ENCODE measurements at places on chromosomes 4 and X.

- no peak for DNase-seq
These were observed 73.5 kb upstream of the CAMK2D start for GRCh38 chr4:113835005-113835404.

DNA sequence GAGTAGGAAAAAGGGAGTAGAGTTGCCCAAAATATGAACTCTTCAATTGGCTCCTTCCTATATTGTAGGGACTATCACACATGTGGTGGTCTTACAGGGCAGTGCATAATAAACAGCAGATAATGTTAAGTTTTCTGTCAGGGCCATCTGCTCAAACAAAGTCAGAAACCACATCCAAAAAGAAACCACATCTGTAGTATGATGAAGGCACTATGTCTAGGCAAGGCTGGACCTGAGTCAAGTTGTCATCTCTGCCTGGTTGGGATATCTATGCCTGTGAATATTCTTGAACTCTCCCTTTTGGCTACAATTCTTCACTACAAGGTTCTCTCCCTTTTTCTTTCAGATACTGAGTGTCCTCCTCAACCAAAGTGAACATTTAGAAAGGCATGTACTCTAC, 109.4 kb upstream of the C1GALT1C1 start:
- DNase-seq = no peak

DNA sequence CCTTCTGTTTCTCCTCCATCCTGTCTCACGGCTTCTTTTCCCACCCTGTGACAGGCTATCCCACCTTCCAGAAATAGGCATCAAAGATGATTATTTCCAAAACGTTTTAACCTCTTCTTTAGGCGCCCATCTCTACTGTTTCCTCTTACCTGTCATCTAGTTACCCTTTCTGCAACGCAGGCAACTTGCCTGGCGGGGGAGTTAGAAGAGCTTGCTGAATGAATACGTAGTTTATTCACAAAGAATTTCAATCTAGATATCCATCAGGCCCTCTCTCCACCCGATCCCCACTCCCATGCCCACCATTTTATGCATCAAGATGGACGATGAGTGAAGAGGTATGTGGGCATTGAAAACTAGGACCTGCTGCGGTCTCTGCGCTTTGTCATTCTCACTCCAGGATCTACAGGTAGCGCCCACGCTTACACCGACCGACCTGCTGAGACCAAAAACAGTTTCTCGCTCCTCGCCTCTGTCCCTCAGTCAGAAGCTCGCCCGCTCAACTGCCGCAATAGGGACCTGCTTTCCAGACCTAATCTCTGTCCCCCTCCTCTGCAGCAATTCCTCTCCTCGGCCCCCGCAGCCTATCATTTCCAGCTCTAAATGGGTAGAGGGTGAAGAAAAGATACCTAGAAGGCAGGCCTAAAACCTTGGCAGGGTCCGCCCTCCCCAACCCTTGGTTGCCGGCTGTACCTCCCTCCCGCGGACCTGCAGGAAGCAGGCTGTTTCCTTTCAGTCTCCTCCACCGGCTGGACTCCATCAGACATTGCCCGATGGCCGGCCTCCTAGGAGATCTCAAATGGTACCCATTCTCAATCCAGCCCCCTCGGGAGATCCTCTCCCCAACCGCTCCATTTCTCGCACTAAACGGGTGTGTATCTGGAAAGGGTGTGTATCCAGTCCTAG, 624 bp downstream of the BEX5 start:
- no peak for DNase-seq

GRCh38 chr4:1294891-1295290, 5.2 kb downstream of the MAEA start:
- no peak for DNase-seq

GRCh38 chr4:170849969-170850368, 760.2 kb upstream of the AADAT start:
- DNase-seq = no peak

DNA sequence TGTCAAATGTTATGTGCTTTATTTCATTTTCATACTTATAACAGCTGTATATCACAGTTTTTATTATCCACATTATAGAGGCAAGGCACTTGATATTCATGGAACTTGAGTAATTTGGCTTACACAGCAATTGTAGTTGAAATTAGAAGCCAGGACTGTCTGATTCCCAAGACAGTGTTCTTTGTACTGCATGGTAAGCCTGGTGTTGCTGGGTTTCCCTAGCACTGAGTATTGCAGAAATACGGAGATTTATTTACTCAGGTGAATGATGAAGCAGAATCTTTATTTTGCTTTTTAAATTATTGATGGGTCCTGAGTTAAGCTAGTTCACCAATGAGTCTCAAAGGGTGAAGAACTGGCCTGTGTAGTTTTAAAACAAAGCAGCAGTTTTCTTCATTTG, 70.0 kb downstream of the UGT8 start:
- no peak for DNase-seq

- DNase-seq = no peak
These were observed 72.5 kb downstream of the DDIT4L start for GRCh38 chr4:100117750-100118149.

- DNase-seq = no peak
These were observed 62.0 kb downstream of the ASMT start for GRCh38 chrX:1676866-1677265.

DNA sequence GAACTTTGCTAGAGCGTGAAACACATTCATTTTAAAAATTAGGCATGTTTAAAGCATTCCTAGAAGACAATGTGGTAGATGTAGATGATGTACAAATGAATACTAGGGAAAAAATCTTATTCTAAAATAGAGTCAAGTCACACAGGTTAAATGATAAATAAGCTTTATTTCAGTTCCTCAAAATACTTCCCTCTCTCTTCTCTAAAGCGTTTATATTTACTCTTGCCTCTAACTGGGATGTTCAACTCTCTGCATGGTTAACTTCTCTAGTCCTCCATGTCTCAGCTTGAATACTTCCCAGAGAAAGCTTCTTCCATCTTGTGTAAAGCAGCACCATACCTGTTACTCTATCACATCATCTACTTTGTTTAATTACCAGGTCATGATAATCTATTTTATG, 30.9 kb upstream of the GLRA3 start:
- no peak for DNase-seq
